ENCODE measurements at places on chromosomes 3 and 15.

DNA sequence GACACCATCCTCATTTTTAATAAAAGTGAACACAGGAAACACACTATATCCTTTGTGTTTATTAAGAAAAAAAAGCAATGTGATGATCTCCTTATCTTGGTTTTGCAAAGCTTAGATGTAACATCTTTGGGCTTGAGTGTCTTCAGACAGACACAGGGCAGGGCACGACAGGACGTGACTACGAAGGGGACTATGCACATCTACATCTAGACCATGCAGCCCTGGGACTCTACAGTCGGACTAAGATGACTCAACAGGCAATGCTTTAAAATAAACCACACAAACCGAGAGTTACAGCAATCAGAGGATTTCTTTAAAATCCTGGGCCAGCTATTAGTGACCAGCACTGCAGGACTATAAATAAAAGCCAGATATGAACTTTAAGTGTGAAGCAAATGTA lies 22.8 kb upstream of the TM2D3 start:
- DNase-seq, result no peak

DNA sequence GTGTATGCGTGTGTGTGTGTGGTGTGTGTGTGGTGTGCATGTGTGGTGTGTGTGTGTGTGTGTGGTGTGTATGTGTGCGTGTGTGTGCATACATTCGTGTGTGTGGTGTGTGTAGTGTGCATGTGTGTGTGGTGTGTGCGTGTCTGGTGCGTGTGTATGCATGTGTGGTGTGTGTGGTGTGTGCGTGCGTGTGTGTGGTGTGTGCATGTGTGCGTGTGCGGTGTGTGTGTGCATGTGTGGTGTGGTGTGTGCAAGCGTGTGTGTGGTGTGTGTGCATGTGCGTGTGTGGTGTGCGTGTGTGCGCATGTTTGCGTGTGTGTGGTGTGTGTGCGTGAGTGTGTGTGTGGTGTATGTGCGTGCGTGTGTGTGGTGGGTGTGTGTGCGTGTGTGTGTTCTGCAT lies 210.4 kb downstream of the LRTM1 start:
- no peak for DNase-seq

GRCh38 chr3:127573912-127574311 lies 16.6 kb downstream of the TPRA1 start:
- DNase-seq, result no peak

- DNase-seq, result no peak
Measured at GRCh38 chr3:46860017-46860809, 3.0 kb downstream of the MYL3 start.

DNA sequence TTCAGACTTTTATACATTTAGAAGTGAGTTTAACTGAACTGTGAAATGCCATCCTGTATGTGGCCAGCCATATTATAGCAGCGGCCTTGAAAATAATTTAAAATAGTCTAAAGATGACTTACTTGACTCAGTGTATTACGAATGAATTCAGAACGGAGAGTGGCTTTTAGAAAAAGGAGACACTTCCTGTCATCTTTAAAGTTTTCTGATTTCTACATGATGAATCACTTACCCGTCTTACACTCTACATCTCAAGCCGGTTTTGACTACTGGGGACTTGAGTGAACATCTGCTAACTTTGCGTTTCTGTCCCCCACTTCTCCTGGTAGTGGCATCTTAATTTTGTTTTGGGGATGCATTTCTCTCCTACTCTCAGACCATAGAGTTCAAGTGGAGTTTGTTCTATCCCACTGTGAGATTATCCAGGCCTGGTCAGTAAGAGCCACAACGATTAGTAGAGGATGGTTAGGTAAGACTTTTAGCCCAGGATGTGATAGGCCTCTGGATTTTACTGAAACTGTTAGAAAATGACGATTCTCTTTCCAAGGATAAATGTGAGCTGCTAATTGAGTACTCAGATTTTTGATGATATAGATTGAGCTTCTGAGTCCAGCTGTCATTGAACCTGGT lies 175.4 kb upstream of the CADPS start:
- DNase-seq, result no peak

- DNase-seq, result no peak
Measured at GRCh38 chr3:194775266-194775665, 89.6 kb downstream of the FAM43A start.

GRCh38 chr15:39028069-39028468 lies 463.5 kb upstream of the RASGRP1 start:
- no peak for DNase-seq

DNA sequence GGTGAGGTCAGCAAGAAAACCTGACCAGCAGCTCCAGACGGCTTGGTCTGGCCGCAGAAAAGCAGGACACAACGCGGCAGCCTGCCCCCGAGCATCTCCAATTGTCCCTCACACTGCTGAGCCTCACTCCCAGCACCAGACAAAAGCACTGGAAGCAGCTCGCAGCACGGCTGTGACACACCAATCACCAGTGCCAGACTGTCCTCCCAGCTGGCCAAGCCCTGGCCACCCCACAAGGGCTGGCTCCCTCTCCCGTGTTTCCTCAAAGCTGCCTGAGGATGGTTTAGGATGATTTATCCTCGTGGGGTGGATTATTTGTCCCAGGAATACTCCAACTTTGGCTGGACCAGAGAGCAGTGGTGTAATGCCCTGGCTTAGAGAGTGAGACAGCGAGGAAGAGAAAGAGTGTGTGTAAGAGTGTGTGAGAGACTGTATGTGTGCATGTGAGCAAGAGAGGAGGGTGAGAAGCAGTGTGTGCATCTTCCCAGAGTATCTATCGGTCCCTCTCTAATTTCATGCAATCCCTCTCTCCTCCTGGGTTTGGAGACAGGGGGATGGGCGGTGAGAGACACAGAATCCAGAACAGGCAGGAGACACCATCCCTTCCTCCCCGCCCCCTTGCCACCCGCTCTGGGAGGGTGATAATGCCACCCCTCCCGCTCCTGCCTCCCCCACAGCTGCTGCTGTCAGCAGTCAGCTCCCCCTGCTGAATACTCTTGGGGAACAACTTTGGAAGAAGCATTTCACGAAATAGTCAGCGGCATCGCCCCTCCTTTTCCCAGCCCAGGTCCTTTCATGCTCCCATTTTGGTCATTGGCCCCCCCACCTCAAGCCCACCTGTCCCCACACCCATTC lies 34.2 kb downstream of the SEMA5B start:
- no peak for DNase-seq

DNA sequence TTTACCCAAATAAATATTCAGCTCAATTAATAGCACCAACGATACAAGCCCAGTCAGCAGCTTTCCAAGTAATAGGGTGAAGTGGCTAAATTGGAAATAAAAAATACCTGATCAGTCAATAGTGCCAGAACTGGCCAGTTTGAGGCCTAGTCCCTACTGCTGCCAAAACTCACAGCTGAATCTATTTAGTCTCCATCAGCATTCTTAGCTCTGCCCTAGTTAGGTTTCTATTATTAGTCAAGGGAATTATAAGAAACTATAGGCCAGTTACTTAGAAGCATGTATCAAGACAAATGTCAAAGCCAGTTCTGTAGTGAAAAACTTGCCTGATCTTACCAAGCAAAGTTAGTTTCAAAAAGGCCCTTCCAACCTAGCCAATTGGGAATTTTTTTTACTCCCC lies 146.2 kb upstream of the ZBTB20 start:
- DNase-seq, result no peak

DNA sequence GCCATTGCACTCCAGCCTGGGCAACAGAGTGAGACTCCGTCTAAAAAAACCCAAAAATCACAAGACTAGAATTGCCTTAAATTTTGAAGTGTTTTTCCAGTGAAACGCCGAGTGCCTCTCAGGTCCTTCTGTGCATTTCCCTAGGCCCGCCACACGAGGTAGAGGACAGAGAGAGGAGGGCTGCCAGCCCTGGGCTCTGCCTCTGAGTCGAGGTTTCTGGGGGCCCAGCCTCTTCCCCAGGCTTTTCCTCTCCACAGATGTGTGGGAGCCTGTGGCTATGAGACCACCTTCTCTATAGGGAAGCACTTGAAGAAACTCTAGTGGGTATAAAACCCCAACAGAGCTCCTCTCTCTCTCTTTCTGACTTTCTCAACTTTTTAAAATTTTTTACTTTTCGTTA lies 10.9 kb upstream of the EHD4 start:
- no peak for DNase-seq

GRCh38 chr15:67479781-67480505 lies 41.0 kb upstream of the C15orf61 start:
- no peak for DNase-seq

DNA sequence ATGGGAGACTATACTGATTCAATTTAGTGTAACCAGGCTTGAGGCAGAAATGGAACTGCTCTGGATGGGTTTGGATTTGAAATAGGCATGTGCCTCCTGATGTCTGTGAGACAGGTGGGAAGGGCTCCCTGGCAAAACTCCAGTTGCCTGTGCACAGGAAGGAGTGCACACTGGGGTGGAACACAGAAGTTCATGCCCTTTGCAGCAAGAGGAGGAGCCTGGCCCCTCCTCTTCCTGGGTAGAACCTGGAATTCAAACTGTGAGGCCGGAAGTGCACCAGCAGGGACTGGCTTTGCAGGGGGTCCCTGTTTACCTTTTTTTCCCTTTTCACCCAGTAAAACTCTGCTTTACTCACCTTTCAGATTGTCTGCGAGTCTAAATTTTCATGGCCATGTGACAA lies 99.9 kb downstream of the GMPS start:
- DNase-seq, result no peak

GRCh38 chr3:26104851-26105251 lies 315.0 kb downstream of the OXSM start:
- no peak for DNase-seq

- DNase-seq, result no peak
Measured at GRCh38 chr3:194631696-194632095, 1.5 kb downstream of the TMEM44 start.

DNA sequence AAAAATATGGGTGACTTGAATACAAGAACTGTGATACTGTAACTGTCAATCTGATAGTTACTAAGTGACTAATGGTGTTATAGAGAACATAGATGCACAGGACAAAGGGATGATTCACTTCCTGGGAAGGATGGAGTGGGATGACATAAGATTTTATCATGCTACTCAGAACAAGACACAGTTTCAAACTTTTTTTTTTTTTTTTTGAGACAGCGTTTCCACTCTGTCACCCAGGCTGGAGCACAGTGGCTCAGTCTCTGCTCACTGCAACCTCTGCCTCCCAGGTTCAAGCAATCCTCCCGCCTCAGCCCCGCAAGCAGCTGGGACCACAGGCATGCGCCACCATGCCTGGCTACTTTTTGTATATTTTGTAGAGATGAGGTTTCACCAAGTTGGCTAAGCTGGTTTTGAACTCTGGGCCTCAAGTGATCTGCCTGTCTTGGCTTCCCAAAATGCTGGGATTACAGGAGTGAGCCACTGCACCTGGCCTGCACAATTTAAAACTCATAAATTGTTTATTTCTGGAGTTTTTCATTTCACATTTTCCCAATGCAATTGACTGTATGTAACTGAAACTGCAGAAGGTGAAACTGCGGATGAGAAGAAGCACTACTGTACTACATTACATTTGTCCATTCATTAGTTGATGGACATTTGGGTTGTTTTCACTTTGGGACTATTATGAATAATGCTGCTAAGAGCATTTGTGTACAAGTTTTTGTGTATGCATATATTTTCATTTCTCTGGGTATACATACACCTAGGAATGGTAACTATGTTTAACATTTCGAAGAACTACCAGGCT lies 40.6 kb downstream of the ADIPOQ start:
- DNase-seq, result no peak

DNA sequence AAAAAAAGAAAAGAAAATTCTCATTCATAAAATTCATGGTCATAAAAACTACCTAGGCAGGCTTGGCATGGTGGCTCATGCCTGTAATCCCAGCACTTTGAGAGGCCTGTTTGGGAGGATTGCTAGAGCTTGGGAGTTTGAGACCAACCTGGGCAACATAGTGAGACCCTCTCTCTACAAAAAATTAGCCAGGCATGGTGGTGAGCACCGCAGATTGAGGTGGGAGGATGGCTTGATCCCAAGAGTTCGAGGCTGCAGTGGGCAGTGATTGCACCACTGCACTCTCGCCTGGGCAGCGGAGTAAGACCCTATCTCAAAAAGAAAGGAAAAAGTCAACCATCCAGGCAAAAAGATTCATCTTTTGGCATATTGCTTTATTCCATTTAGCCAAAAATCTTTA lies 58.5 kb downstream of the MEIS2 start:
- no peak for DNase-seq

- DNase-seq, result no peak
Measured at GRCh38 chr3:129560269-129560787, 17.4 kb downstream of the H1-8 start.

- no peak for DNase-seq
Measured at GRCh38 chr3:100080573-100080972, 33.7 kb downstream of the FILIP1L start.

DNA sequence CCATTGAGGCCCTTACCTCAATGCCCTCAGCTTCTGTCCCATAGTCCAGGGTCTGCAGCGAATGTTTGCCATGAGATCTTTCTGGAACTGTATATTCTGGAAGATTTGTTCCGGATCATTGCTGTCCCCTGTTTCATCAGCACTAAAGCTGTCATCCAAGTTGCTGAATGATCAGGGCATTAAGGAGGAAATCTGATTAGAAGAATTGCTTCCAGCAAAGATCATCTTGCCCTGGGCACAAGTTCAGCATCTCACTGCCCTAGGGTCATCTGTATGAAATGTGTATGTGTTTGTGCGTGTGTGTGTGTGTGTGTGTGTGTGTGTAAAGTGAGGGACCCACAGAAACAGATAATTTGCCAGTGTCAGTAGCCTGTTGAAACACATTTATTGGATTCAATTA lies 1.4 kb downstream of the TMC3 start:
- DNase-seq, result no peak

GRCh38 chr15:64775551-64776401 lies at the start of gene RBPMS2:
Gene RBPMS2, minus strand, starts transcription at chr15:64775589. Its CDS starts 270 bp downstream, at chr15:64775319.
- no peak for DNase-seq

GRCh38 chr3:167095976-167096375 lies 284.1 kb downstream of the ZBBX start:
- DNase-seq, result no peak

GRCh38 chr3:169218314-169218983 lies 445.1 kb downstream of the MECOM start:
- DNase-seq, result peak; percentile 35

- no peak for DNase-seq
Measured at GRCh38 chr3:39094851-39095677, 12.4 kb downstream of the GORASP1 start.

DNA sequence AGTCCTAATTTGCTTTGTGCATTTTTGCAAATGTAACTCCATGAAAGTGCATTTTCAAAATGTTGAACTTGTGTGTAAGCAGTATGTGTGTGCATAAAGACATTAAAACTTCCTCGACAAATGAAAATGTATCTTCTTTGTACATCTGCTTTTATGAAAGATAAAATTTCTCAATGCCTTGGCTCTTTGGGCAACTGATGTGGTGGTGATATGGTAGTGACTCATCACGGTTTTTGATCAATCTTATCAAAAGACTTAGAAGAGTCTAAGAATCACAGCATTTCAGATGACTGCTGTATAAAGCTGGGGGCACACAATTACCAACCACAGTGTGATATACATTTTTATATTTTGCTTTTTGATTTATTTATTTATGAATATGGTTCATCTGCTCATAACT lies 5.4 kb upstream of the MASP1 start:
- no peak for DNase-seq

Measured in iPS DF 19.7 (cell line).